ENCODE measurements at places on chromosomes 1 and 21.

DNA sequence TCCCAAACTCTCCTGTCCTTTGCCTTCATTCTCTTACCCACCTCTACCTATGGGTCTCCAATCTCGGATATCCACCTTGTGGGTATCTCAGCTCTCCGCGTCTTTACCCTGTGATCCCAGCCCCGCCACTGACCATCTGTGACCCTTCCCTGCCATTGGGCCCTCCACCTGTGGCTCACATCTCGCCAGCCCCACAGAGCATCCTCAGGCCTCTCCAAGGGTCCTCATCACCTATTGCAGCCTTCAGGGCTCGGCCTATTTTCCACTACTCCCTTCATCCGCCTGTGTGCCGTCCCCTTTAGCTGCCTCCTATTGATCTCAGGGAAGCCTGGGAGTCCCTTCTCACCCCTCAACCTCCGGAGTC is 11.1 kb downstream of the BCAN start:
- DNase-seq: no peak

- no peak for DNase-seq
These were observed 2.6 kb downstream of the PDE4B start for GRCh38 chr1:65795311-65795710.

DNA sequence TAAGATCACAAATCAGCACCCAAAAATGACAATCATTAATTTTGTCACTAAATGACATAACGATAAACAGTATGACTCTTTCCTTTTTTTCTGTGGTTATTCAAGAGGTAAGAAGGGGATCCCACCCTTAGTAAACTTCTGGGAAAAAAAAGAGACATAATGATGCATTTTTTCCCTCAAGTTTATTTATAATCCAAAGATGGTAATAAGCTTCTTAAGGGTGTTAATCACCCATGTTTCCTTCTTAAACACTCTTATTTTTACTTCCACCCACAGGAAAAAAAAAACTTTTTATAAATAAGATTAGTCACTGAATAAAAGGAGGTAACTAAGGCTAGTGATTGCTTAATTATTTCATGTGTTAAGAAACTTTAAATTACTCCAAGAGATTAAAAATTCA is 24.7 kb downstream of the RGS1 start:
- no peak for DNase-seq

DNA sequence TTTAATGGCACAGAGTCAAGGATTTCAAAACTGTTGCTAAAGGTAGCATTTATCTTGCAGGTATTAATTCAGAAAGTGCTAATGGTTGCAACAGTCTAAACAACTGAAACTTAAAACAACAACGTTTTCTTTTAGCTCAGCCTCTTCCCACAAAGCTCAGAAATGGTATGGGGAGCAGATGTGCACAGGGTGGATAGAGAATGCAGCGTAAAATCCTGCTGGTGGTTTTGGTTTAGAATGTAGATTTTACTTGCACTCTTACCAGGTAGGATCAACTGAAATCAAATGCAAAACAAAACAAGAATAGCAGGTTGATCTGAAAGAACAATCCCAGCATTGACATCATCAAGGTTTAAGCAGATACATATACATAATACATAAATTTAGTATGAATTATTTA is 3.8 kb upstream of the LRRC8C start:
- DNase-seq: no peak

DNA sequence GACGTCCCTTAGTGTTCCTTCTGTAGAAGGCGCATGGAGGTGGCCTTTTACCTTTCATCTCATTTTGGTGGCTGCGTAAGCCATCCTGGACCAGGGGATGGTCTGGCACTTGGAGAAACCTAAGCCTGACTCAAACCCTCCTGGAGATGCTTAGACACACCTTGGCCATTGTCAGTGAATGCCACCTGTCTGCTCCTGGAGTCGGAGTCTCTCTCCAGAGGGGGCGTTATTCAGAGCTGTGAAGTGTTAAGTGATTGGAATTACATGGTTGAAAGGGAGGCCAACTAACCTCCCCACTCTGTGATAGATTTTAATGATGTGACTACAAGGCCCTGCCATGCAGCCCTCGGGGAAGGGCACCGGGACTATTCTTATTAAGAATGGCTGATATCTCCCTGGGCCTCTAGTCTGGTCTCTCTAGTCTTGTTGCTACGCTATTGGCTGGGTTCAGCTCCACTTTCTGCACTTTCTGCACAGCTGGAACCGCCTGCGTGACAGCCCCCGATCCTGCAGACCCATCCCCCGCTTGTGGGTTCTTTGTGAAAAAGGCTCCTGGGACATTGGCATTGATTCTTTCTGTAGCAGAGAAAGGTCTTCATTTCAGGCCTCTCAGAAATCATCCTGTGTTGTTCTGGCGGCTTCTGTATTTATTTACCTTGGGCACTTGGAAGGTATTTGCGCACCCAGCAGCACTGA is 4.2 kb downstream of the RASSF5 start:
- no peak for DNase-seq

- no peak for DNase-seq
These were observed 19.0 kb downstream of the RRP1 start for GRCh38 chr21:43808367-43808766.

GRCh38 chr1:57544345-57544744 is 120.5 kb upstream of the DAB1 start:
- no peak for DNase-seq

DNA sequence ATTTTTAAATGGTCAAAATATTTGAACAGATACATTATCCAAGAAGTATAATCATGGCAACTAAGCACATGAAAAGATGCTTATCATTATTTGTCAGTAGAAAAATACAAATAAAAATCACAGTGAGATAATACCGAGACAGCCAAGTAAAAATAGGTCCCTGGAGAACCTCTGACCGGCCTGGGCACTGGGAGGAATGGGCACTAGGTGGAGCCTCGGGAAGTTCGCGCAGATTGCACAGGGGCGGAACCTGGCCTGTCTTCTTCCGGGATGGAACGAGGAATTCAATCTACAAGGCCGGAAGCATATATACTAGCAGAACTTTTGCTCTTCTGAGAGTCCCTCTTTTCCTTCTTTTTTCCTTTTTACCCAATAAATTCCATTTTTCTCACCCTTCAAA is 148.5 kb upstream of the CHRM3 start:
- DNase-seq: no peak

DNA sequence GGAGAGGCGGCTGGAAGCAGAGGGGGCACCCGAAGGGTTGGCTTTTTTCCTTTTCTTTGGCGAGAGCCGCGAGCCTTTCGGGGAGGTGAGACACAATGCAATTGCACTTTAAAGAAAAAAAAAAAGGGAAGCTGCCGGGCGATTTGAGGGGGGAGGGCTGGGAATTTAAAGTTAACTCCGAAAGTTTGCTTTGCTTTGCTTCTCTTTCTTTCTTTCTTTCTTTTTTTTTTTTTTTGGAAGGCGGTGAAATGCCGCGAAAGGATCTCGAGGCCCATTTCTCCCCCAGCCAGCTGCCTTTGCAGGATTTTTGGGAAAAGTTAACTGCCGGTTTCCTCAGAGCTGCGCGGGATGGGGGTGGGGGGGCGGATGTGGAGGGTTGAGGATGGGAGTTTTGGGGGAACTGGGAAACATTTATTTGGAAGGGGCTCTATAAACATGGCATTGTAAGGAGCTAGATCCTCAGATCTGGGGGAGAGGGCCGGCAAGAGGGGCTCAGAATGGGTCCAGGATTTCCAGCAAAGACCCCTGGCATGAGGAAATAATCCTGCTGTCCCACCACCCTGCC is 997 bp downstream of the ZNF362 start:
- DNase-seq: no peak

- DNase-seq: no peak
These were observed 37.5 kb downstream of the GPR88 start for GRCh38 chr1:100575406-100575805.

- peak; percentile 54 for DNase-seq
These were observed 77.6 kb downstream of the XCL2 start for GRCh38 chr1:168466092-168466713.

- DNase-seq: no peak
These were observed 28.9 kb upstream of the CLSTN1 start for GRCh38 chr1:9852410-9853248.

- no peak for DNase-seq
These were observed 11.7 kb upstream of the ENO1 start for GRCh38 chr1:8889925-8890785.

DNA sequence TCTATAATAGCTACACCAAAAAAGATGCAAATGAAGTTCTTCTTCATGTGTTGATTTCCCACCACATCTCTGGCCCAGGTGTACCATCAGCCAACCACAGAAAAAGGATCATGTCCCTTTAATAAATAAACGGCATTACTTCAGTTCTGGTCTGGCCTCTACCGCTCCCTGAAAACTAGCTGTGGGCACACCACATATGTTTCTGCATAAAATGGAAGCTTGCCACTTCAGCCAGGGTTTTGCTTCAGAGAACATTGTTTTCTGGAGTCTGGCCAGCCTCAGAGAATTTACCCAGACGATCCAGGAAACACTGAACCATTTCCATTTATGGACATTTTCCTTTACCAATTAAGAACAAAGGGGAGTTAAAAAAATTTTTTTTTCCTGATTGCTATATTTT is 5.8 kb upstream of the LAMC2 start:
- DNase-seq: no peak

- no peak for DNase-seq
These were observed 1.0 kb downstream of the RNF220 start for GRCh38 chr1:44405798-44406736.

GRCh38 chr1:67564193-67564592 is 120.8 kb upstream of the GADD45A start:
- DNase-seq: no peak

DNA sequence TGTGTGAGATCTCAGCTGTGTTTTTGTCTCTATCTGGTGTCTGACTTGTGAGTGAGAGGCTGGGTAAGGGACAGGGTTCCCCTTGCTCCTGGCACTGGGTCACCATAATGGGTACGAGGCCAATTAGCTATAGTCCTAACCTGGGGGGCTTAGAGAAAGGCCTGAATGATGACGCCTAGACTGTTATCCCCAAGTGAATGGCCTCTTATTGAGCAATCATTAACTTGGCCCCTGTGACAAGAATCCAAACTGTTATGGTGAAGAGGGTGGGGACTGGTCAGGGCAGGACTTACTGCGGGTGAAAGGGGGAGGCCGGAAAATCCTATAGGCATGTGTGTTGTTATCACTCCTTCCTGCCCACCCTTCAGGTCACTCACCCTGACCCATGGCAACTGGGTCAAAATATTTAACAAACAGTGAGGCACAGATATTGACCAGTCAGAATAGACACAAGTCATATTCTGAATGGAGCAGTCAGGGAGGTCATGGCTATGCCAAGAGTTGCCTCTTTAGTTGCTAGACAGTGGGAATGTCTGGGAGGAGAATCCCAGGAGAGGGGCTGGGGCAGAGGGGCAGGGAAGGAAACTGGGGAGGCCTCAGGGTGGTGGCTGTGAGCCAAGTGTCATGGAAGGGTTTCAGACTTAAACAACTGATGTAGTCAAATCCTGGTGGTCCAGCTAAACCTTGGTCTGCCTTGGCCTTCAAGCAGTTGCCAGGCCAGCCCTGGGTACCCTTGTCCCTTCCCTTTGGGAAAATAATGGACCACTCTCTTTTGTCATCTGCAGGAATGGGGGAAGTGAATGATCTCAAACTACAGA is 3.2 kb downstream of the NR0B2 start:
- DNase-seq: no peak

- DNase-seq: no peak
These were observed 525.0 kb downstream of the PTPRU start for GRCh38 chr1:29761159-29761928.

GRCh38 chr1:18893120-18893519 is 9.2 kb downstream of the ALDH4A1 start:
- DNase-seq: no peak

- no peak for DNase-seq
These were observed 20.4 kb downstream of the PRPF38A start for GRCh38 chr1:52424813-52425212.

DNA sequence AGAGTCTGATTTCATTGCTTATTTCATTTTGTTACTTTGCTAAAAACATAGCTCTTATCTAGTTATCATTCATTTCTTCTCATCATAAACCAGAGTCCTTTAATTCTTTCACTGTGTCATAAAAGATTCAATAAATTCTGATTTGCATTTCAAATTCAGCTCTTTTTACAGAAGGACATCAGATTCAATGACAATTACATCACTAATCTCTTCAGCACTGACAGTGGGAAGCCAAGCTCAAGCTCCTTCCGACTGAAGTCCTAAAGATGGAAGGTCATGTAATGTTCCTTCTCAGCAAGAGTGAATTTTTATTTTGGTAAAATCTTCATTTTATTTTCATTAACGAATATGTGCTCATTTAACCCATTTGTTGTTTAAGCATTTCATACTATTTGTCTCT is 530.7 kb upstream of the ADGRL2 start:
- DNase-seq: no peak

DNA sequence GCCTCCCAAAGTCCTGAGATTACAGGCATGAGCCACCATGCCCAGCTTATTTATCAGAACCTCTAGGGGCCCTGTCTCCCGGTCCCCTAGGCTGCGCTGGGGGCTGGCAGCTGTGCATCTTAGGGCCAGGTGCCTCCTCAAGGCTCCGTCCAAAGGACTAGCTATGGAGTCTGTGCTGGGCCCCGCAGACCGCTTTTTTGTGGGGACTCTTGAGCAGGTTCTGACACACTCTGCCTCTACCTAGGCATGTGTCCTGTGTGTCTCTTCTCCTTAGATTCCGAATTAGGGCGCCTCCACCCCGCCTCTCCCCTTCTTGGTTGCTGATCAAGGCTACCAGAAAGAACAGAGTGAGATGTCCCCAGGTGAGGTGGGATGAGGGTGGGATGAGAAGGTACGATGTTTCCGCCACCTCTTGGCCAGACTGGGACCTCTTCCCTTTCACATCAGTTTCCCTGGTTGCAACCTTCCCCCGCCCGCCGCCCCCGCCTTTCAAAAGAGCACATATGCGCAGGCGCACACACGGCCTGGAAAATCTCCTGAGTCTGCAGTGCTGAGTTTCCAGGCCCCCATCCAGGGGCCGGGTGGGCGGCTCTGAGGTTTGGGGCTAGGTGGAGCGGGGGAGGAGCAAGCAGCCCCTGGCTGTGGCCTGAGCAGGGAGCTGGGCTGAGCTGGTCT is 5.0 kb upstream of the PTPN7 start:
- DNase-seq: peak; percentile 50

DNA sequence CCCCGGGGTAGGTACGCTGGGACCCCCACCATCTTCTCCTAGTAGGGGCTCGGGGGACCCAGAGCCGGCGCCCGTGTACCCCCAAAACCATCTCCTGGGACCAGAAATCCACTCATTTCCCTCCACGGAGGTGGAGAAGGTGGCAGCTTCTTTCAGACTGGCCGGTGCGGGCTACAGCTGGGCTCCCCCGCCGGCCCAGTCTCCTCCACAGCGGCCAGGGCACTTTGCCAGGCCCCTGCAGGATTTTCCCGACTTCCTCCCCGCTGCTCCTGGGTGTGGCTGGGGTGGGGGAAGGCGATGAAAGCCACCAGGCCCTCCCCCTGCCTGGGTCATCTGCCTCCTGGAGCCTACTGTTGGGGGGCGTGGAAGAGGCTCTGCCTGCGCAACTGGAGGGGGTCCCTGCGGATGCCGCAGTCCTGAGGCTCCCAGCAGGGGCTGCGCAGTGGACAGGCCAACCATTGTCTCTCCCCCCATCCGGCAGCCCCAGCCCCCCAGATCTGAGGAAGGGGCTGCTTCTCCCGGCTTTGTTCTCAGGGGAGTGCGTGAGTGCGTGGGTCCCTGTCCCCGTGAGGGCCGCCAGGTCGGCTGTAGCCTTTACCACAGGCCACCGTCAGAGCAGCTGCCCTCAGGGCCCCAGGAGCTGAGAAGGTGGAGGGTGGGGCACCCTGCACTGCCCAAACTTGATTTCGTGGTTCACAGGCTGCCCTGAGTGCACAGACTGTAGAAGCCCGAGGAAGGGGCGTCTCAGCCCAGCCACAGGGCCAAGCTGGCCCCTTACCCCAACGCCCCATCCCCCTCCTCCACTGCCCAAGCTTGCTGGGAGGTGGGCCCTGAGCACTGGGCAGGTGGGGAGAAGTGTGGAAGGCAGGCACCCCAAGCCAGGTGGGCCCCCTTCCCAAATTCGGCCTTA is 1.3 kb downstream of the AGRN start:
- DNase-seq: no peak
